ENCODE measurements at places on chromosomes 12 and 14. TPM values are rescaled to one million over a fixed set of nuclear protein-coding genes. Genes with fewer than 3 reads are reported as not detected.

DNA sequence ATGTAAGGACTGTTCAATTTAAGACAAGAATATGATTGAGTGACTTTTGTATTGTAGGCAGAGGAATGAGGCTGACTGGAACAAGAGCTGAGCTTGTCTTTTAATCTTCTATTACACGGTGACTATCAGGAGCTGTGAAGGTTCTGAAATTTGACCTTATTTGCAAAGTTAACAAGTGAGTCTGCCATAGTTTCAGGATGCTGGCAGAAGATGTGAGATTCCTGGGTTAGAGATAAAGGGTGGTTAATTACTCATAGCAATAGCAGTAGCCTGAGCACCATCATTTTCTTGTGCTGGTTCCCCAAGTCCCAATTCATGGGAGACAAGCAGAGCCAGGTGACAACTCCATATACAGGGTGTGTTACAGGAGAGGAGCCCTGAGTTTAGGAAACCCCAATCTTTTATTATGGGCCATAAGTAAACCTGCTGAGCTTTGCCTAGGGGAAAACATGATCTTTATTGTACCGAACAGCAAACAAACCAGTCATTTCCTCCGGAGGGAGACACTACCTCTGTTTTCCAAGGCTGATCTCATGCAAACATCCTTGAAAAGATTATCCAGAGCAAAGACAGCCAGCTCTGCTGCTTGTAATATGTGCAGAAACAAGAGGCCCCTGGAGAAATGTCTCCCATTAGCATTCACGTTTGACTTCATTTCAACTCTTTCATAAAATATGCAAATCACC is 51.7 kb upstream of the DDX11 start:
- no peak for DNase-seq

- DNase-seq: no peak
Measured at GRCh38 chr12:49876070-49876469, 27.6 kb downstream of the FAIM2 start.

- DNase-seq: no peak
Measured at GRCh38 chr14:71597955-71598660, 334.1 kb upstream of the RGS6 start.

- DNase-seq: no peak
Measured at GRCh38 chr14:25841226-25841625, 756.6 kb downstream of the NOVA1 start.

- DNase-seq: no peak
Measured at GRCh38 chr12:64428956-64429355, 23.0 kb upstream of the TBK1 start.

GRCh38 chr12:93347054-93347785 is 30.5 kb upstream of the NUDT4 start:
- DNase-seq: no peak

GRCh38 chr12:123034022-123034541 is 53.6 kb downstream of the ARL6IP4 start:
- DNase-seq: no peak

DNA sequence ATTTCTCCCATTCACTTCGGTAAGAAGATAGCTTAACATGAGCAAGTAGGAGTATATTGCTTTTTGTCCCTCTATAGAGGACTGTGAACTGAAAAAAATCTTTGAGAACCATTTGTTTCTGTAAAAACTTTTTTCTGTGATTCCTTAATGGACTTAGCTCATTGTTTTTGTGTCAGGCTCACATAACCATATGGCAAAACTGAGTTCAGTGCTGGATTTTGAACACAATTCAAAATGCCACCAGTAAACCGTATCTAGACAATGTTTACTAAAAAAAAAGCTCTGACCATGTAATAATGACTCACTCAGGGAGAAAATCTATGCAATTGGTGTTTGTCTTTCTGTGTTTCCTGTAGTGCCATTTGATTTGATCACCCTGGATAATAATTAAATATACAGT is 5.2 kb downstream of the TRHDE start:
- DNase-seq: no peak

GRCh38 chr14:25933731-25934130 is 664.1 kb downstream of the NOVA1 start:
- no peak for DNase-seq

DNA sequence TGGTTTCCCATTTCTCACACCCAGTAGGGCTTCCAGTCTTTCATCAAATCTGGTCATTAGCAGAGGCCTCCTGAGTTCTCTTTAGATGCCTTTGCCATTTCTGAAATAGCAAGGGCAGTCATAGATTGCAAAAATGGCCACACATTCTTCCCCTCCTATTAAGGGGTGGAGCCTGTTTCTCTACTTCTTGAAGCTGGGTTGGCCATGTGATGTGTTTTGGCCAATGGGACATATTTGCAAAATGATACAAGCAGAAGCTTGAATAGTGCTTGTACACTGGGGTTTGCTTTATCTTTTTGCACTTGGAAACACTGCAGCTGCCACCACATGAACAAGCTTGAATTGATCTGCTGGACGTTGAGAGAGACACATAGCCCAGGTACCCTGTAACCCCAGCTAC is 109.3 kb downstream of the VRK1 start:
- DNase-seq: no peak

DNA sequence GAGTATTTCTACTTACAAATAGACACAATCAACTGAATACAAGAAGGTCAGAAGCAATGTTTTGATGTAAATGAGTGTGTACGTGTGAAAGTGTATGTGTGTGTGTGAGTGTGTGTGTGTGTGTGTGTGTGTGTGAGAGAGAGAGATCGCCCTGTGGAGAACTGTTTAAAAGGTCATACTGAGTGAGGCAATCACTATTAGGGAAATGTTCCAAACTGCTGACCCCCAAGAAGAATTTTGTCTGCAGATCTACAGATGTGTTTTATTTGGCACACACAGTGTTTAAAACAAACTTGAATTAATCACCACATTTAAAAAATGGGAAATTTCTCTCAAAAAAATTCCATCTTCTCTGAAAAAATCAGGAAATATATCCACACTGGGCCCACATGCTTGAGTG is 1069.1 kb downstream of the SLC6A15 start:
- no peak for DNase-seq

DNA sequence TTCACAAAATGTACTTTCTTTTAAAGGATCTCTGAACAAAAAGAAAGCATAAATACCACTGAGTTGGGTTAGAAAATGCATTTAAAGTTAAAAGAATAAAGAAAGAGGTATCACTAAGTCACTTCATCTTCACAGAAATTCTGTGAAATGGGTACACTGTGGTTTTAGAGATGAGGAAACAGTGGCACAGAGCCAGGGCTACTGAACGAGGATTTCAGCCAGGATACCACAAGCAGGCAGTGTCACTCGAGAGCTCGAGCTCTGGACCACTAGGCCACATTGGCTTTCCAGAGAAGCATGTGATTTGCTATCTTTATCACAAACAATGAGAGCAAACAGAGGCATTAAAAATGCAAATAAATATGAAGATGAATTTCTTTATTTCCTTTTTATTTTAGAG is 51.0 kb downstream of the WDHD1 start:
- DNase-seq: no peak

- no peak for DNase-seq
Measured at GRCh38 chr12:53804429-53804828, 52.6 kb upstream of the CISTR start.

- DNase-seq: no peak
Measured at GRCh38 chr14:105163040-105163742, 5.4 kb downstream of the JAG2 start.

Gene LRTM2
- total RNA-seq: not detected

Gene CAPZA3
- total RNA-seq: not detected

Gene LALBA
- not detected for total RNA-seq

Gene RAB15
- total RNA-seq: 17.2 TPM

Gene EMC9
- total RNA-seq: 78.7 TPM

Gene TIGAR
- total RNA-seq: 41.3 TPM

Gene P2RX2
- not detected for total RNA-seq

Measured in HepG2 (cell line).